ENCODE measurements at places on chromosomes 12 and 14. TPM values are rescaled to one million over a fixed set of nuclear protein-coding genes. Genes with fewer than 3 reads are reported as not detected.

DNA sequence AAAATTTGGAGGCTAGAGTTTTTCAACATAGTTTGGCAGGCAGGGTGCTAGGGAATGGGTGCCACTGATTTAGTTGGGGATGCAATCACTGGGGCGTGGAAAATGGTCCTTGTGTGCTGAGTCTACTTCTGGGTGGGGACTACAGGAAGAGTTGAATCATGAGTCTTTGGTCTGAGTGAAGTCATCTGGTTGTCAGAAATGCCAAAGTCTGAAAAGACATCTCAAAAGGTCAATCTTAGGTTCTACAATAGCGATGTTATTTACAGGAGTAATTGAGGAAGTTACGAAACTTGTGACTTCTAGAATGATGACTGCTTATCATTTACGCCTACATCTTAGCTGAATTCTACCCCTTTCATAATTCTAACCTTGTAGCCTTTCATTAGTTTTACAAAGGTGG, 209.1 kb downstream of the NUBPL start:
- DNase-seq, result no peak

DNA sequence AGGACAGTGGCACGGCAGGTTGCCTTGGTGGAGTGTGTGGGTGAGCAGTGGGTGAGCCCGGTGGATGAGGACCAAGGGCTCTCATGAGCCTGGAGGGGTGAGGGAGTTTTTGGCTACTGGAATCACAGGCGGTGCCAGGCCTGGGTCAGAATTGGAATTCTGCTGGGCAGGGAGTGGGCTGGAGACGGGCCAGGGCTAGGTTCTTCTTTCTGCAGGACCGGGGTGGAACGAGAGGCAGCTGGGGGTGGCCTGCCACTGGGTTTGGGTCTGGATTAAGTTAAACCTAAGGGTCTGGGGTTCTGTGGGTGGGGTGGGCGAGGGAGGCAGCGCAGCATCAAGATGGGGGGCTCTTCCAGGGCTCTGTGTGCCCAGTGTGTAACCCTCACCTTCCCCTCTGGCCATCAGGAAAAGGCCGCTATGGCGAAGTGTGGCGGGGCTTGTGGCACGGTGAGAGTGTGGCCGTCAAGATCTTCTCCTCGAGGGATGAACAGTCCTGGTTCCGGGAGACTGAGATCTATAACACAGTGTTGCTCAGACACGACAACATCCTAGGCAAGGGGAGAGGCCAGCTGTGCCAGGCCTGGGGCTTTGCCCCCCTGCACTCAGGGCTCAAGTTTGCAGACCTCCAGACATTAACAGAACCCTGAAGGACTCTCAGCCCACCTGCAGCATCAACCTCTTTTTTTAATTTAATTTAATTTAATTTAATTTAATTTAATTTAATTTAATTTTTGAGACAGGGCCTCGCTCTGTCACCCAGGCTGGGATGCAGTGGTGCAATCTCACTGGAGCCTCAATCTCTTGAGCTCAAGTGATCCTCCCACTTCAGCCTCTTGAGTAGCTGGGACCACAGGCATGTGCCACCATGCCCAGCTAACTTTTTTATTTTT, 7.0 kb downstream of the ACVRL1 start:
- no peak for DNase-seq

The CCDC197 gene
- not detected for polyA plus RNA-seq

The RAD51AP1 gene
- 10.2 TPM for polyA plus RNA-seq

Measured in IMR-90 (cell line).